ENCODE measurements at places on chromosomes 12 and 14.

GRCh38 chr14:78746086-78746595, 576.0 kb downstream of the NRXN3 start:
- no peak for DNase-seq

DNA sequence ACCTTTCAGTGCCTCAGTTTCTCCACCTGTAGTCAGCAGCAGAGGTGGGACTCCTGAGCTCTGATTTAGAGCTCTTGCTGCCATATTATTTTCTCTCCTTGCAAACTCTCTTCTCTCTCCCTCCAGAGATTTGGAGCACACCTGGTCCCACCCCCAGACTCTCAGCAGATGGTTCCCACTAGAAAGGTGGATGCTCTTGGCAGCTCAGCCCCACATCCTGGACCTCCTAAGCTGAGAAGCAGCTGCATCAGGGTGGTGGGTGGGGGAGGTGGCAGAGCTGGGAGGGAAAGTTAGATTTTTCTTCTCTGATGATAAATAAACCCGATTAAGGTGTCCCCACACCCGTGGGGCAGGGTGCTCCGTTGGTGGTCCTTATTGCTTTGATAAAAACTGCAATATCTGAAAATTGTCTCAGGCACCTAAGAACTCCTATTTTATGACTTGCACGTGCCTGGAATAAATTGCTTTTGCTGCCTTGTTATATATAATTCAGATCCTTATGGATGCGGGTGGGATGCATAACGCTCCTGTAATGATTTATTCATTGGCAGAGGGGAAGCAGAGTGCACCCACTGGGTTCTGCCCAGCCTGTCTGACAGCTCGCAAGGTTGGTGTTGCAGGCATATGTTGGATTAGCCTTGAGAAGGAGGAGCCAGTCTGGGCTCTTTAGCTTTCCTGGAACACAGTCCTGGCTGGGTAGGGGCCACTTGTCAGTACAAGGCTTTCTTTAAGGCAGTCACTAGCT, 214.2 kb downstream of the SUDS3 start:
- peak; percentile 59 for DNase-seq

DNA sequence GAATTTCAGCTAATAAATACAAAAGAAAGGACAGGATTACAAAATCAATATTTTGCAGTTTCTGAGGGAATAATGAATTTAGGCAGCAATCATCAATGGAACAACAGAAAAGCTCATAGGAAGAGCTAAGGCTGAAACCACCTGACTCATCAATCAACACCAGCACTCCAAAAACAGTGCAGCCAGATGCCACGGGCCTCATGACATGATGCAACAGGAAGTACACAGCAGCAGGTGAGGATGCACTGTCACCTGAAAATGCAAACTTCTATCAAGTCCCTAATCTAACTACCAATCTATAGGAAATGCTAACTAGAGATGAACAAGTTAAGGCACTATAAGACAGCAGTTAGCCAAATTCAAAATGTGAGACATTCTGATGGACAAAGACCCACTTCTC, 21.7 kb downstream of the GNS start:
- DNase-seq, result no peak

GRCh38 chr12:29152223-29152868, 3.3 kb downstream of the FAR2 start:
- DNase-seq, result no peak

DNA sequence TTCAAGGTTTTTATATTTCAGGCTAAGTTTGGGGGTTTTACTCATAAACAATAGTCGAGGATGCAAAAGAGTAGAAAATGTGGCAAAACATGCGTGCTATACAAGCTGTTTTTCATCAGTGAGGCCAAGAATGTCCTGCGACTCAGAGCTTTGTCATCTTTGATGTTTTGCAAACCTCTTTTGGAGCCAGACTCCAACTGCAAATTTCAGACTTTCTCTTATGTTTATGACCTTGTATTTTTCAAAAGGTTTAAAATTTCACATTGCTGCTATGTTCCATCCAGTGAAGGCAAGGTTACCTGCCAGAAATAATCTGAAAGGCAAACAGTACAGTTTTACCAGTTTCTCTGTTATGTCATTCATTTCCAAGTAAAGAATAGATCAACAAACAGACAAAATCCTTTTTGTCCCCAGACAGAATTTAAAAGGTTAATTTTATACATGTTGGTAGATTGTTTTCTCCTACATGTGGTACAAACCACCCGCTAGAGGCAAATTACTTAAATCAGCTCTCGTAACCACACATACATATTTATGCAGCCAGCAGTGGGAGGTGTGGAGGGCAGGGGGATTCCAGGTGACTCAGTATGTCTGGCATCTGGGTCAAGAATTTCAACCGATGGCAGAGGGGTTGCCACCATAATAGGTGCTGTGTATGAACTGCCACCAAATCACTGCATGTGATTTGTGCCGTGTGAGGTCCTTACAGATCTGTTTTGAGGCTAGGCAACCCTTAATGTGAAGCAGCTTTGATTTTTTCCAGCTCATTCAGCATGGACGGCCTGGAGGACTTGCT, 119.8 kb upstream of the CPM start:
- DNase-seq, result peak; percentile 17

DNA sequence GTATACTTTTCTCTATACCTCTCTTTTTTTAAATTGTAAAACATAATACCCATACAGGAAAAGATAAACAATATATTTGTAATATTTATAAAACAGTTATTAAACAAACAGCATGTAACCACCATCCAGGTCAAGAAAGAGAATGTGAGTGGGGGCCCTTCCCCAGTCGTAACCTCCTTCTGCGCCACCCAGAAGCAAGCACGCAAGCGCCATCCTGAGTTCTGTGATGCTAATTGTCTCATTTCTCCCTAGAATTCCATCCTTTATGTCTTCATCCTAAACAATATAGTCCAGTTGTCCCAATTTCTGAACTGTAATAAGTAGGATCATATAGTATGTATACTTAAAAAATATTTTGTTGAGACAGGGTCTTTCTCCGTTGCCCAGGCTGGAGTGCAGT, 129.5 kb downstream of the EXOC5 start:
- no peak for DNase-seq

DNA sequence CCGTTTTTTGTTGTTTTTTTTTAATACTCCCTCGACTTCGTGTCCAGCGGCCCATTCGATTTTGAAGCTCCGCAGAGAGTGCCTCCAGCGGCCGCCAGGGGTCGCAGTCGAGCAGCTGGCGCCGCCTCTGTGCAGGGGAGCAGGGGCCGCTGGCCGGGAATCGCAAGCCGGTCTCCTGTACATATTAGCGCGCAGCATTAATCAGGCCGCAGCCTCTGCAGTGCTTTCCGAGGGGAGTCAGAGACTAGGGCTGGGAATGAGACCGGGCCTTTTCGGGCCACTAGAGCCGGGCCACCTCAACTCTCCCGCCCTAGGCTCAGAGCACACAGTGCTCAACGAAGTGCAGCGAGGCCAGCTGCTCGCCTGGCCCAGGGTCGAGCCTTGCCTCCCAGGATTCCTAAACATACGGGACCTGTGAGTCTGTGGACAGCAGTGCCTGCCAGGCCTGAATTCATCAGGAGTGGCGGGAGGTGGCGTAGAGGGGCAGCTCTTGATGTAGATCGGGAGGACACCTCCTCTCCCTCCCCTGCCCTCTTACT, 81.8 kb downstream of the EMP1 start:
- peak; percentile 28 for DNase-seq

GRCh38 chr12:110286623-110287022, 5.6 kb downstream of the ATP2A2 start:
- no peak for DNase-seq

GRCh38 chr12:95694136-95694535, 96.4 kb downstream of the NTN4 start:
- DNase-seq, result no peak

DNA sequence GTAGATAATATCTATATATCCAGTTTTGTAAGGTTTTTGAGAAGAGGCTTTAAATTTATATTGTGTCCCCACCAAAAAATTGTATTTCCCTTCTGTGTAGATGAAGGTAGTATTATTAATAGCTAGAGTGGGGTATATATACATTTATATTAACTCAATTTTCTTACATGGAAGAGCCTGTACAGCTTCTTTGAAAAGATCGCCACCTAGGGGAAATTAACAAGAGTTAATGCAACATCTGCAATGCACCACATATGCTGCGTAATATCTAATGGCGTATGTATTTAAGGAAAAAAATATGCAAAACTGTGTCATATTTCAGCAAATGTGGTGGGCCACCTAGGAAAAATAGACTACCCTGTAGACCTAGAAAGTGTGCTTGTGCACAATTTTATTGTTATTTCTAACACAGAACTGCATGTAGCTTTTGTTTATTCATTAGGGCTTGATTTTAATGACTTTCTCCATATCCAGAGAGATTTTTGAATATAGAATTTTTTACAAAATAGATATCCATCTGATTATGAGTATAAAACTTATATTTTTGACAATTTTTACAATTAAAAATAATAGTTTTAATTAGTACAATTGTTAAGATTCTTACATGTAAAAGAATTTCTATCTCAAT, 14.0 kb downstream of the CCER1 start:
- peak; percentile 75 for DNase-seq

- DNase-seq, result peak; percentile 41
These were observed 42.9 kb downstream of the TRIP11 start for GRCh38 chr14:91996948-91997371.

DNA sequence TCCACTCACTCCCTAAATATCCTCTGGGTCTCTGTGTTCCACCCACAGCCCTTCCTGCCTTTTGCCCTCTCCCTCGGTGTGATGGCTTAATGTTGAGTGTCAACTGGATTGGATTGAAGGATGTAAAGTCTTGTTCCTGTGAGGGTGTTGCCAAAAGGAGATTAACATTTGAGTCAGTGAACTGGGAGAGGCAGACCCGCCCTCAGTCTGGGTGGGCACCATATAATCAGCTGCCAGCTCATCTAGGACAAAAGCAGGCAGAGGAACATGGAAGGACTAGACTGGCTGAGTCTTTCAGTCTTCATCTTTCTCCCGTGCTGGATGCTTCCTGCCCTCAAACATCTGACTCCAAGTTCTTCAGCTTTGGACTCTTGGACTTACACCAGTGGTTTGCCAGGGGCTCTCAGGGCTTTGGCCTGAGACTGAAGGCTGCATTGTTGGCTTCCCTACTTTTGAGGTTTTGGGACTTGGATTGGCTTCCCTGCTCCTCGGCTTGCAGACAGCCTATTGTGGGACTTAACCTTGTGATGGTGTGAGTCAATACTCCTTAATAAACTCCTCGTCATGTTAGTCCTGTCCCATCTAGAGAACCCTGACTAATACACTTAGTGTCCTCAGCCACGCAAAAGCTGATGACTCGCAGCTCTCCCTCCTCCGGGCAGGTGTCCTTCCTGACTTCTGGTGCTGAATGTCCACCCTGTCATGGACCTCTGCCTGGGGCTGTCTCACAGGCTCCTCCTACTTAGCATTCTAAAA, 5.9 kb downstream of the DGLUCY start:
- DNase-seq, result no peak

DNA sequence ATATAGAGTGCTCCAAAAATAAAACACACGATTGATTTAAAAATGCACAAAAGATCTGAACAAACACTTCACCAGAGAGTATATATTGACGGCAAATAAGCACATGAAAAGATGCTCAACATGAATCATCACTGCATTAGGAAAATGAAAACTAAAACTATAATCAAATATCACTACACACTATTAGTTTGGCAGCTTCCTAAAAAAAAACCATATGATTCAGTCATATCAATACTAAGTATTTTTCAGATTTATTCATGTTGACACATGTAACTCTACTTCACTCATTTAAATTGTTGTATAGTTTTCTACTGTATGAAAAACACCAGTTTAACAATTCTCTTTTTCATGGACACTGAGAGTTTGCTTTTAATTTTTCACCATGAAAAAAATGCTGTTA, 41.6 kb downstream of the EXOC5 start:
- DNase-seq, result no peak

GRCh38 chr14:33950320-33951182, at the start of gene EGLN3:
Gene EGLN3, minus strand, starts transcription at chr14:33951074. Its CDS starts 322 bp downstream, at chr14:33950752.
- DNase-seq, result peak; percentile 86

- DNase-seq, result peak; percentile 15
These were observed 631.8 kb downstream of the TMTC2 start for GRCh38 chr12:83318386-83319098.

GRCh38 chr14:53744857-53745256, 211.8 kb downstream of the BMP4 start:
- no peak for DNase-seq

- DNase-seq, result peak; percentile 18
These were observed 410.5 kb downstream of the MED13L start for GRCh38 chr12:115866909-115867525.

DNA sequence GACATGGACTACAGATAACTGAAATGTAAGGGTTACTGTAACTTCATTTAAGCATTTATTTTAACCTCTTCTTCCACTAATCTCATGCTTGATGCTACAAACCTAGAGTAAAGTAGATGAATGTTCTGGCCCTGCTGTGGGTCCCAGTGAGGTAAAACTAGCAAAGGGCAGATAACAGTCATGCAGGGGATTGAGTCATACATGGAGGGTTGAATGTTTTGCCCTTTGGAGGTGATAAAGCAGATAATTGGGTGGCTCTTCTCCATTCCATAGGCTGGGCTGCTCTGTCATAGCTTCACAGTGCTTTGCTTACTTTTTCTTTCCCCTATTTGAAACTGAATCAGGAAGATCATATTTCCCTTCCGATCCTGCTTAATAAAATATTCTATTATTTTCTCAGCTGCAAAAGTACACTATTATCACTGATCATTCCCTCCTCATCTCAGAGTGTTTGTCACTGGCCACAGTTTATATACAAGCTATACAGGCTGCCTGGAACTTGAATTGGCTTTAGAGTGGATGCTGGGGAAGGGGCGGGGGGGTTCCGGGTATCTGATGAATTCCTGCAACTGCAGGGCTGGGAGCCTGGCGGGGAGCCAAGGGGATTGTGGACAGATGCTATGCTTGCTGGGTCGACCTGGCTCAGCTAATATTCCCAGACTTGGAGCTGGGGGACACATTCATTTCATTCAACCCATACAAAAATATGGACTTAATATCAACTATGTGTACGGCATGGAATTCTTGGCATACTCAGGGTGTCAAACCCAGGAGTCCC, 235.1 kb downstream of the NRXN3 start:
- peak; percentile 91 for DNase-seq

DNA sequence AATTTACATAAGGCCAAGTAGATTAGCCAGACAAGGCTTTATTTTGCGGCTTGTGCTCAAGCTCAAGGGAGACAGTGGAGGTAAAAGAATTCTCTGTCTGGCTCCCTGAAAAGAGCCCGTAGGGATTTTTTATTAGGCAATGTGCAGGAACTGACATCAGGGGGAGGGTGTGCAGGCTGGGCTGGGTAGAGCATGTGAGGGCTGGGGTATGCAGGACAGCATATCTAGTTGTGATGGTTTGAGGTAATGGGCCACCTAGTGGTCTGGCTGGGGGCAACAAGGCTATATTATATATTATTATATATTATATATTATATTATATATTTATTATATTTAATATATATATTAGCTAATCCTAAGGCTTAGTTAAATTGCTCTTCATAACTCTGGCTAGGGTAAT, 102.1 kb downstream of the TMEM117 start:
- DNase-seq, result no peak

DNA sequence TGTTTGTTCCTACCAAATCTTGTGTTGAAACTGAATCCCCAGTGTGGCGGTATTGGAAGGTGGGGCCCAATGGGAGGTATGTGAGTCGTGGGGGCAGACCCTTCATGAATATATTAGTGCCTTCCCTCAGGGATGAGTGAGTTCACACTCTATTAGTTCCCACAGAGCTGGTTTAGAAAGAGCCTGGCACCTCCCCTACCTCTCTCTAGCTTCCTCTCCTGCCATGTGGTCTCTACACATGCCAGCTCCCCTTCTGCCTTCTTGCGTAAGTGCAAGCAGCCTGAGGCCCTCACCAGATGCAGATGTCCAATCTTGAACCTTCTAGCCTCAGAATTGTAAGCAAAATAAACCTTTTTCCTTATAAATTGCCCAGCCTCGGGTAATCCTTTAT, 105.8 kb downstream of the SPTSSA start:
- DNase-seq, result no peak

Data from NCI-H524 (cell line).